ENCODE measurements at places on chromosomes 4 and X.

DNA sequence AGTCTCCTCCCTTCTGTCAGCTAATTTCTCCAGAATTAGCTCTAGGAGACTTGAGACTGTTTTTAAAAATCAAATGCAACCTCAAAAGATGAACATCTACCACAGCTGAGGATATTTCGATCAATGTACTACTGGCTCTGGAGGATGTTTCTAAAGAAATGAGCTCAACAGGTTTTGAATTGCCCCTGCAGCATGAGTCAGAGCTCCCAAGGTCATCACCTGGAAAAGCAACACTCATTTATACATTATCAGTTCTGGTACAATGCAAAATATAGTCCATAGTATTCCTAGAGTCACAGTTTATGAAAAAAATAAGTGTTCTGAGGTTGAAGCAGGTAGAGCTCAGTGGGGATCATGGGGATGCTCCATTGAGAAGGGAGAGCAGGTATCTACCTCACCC, 50.8 kb upstream of the MCF2 start:
- no peak for DNase-seq

DNA sequence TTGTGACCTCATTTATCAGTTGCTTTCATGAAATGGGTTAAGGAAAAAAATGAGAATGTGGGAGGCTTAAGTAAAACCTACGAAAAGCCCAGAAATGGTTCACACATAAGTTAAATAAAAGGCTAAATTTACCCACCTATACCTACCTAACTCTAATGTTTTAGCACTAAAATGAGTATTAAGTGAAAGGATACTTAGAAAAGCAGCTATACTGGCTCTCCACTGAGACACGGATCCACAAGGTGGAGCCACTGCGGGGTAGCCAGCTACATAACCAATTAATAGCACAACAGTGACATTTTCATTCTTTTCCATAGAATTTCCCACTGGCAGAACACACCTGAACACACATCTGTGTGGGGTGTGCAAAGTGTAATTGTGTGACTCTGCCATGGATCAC, 101.9 kb downstream of the MAML3 start:
- DNase-seq: no peak

DNA sequence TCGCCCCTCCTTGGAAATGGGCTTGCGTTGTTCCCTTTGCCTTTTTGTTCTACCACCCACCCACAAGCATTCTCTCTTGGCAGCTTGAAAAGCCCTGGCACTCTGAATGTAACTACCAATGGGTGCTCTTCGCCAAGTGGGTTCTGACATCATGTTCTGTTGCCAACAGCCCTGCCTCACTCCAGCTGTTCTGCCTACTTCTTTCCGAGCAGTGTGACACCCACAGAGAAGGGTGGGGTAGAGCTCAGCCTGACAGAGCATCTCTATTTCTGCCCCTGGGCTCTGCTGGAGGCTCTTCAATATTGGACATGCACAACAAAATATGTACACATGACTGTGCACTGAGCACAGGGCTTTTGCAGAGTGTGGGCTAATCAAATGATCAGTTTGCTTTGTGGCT, 15.6 kb upstream of the EXOSC9 start:
- DNase-seq: no peak

- no peak for DNase-seq
Observed at GRCh38 chr4:107897823-107898222, 33.5 kb upstream of the CYP2U1 start.

DNA sequence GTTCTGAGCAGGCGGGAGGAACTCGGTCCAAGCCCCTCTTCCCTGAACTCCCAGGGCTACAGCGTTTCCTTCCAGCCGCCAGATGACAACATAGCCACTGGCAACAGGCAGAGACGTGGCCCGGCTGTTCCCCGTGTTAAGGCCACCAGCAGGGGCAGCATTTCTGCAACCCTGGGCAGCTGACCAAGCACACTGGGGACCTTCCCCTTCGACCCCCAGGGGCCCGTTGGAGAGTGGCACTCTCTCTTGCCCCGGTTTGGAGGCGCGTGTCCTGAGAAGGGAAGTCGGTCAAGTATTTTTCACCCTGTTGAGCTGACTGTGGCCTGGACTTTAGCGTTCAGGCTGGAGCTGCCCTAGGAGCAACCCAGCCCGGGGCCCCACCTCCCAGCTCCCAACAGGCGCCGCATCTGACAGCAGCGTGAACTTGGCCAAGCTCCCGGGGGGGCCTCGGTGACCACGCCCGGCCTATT, 37.6 kb downstream of the ZBTB49 start:
- no peak for DNase-seq

DNA sequence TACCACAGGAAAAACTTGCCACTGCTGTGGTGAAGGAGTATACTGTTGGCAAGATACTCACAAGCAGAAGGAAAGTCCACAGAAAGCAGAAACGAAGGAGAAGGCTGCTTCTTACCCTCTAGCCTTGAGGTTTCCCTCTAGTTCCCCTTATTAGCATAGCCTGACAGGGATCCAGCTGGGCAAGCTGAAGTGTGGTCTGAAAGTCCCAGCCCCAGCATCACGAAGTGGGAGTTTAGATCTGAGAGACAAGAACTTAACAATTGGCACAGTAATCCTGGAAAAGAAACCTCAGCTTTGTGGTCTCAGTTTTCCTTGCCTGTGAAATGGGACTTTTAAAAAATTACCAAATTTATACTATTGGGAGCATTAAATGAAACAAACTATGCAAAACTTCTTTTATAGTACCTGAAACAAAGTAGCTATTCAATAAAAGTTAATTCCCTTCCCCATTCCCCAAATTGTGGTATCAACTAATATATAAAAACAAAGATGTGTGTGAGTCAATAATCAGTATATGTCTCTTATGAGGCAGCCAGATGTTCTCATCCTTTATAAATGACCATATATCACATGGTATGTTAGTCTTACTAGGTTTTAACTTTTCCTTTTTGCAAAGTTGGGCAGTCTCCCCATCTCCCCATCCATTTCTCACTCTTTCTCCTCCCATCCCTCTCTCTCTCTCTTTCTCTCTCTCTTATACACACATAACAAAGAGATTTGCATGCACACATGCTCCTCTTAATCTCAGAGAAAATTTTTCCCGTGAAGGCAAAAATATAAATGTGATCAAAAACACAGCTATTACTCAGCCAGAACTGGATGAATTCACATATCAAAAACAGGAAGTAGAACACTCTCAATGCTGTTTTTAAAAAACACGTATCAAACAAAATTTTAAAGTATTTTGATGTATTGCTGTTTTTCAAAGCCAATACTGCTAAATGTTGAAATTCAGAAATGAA, 57.8 kb downstream of the SCFD2 start:
- DNase-seq: no peak
